ENCODE measurements at places on chromosomes 13 and 19.
A peak's percentile ranks its signal among the peaks of the same experiment; 100 is the strongest.

- DNase-seq: no peak
Observed at GRCh38 chr19:21402303-21402985, 5.5 kb downstream of the ZNF493 start.

DNA sequence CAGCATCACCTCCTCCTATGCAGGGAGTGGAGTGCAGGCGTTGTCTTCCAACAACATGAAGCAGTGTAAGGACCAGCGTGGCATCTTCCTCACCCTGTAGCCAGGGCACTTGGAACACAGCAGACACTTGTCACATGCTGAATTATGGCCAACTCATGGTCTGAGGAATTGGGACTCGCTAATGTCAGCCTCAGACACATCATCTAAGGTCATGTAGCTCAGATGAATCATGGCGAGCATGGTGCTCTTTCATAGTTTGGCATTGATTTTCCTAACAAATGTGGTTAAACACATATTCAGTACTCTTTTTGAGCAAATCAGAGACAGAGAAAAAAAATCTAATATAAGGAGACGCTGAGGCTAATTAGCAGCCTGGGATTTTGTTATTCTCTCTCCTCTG is 99.6 kb upstream of the SGCG start:
- DNase-seq: no peak

GRCh38 chr19:2986951-2987524 is 9.7 kb downstream of the TLE6 start:
- no peak for DNase-seq

DNA sequence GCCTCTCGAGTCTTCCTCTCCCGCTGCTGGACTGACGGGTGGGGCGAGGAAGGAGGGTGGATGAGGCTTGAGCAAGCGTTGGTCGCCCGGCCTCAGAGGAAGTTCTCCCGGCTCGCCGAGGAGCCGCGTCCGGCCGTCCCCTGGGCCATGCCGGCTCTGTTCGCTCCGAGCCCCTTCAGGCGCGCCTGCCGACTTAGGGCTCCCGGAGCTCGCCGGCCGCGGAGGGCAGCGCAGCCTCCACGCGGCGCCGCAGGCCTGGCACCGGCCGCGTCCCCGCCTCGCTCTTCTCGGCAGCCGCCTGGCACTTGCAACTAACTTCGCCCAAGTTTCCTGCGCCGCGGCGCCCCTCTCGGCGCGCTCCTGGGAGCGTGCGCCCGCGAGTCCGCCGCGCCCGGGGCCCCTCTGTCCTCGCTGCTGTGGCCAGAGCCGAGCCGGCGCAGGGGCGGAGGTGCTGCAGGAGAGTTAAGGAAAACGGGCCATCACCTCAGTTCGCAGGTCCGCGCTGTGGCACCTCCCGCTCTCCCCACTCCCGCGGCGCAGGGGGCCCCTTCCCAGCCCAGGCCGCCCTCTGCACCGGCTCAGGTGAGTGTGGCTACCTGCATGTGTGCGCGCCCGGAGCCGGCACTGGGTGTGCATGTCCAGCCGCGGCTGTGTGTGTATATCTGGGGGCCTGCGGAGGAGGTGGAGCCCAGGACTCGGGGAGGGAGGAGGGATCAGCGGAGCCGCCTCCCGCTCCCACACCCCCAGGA is 641 bp upstream of the SOX21 start:
- DNase-seq: no peak

GRCh38 chr13:73304442-73304841 is 245.6 kb downstream of the KLF5 start:
- no peak for DNase-seq

- DNase-seq: no peak
Observed at GRCh38 chr19:18883526-18884304, 12.2 kb downstream of the CERS1 start.

GRCh38 chr13:21636656-21637055 is 32.7 kb upstream of the MICU2 start:
- no peak for DNase-seq

DNA sequence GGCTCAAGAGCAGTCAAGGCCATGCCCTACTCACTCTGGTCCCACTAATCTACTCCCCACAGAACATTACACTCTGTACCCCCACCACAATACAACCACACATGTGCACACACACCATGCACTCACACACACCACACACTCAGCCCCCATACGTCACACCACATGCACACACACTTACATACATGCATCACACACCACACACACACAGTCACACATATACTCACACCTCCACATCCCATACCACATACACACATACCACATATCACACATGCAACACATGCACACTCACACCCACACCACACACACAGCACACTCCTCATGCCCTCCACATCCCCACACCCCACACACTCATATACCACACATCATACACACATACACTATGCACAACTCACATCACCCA is 67.6 kb downstream of the RASL11A start:
- no peak for DNase-seq

- no peak for DNase-seq
Observed at GRCh38 chr19:15251010-15251748, 18.9 kb upstream of the EPHX3 start.

- DNase-seq: no peak
Observed at GRCh38 chr13:24694907-24695306, 14.7 kb downstream of the ATP12A start.

DNA sequence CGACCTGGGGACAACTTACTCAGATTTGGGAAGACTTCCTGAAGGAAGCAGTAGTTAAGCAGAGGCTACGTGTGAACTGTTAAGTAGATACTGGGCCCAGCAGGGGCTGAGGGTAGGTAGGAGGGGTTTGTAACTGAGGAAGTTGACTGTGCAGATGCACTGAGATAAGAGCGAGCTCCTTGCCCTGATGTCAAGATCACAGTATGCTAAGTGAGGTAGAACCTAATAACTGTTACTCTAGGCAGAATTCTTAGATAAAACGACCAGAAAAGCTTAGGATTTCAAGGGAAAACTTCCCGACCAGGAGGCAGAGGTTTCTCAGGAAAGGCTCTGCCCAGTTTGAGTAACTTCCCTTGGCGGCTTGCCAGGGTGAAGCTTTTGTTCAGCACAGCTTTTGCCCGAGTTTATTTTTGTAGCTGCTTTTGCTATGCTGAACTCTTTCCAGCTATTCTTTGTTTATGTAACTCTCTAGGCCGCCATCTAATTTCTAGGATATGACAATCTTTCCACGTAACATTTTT is 632.1 kb downstream of the DIAPH3 start:
- peak; percentile 8 for DNase-seq

DNA sequence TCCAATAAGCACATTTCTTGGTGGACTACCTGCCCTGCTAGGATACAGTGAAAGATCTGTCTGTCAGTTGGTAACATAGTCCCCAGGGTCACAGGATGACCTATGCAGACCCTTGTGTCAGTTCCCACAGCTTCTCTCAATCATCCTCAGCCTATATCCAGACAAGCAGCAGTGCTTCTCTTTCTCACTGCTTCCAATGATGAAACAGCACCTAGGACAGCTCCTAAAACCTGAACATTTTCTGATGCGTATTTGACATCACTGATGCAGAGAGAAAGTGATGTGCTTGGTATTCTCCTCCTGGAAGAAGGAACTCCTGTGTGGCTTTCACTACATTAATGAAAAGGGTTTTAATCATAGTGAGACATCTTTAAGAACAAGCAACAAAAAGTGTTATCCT is 43.7 kb downstream of the ZNF557 start:
- no peak for DNase-seq

DNA sequence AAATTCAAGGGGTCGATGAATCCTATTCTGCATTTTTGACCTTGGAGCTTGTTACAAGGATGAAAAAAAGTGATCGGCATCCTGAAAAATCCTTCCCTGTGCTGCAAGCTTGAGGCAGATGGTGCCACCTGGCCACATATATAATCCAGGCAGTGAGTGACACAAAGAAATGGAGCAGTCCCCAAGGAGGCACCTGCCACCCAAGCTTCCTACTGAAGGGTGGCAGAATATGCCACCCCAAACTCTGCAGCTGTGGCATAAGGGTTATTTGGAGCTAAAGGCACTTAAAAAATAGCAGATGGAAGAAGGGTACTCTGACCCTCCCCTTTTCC is 15.4 kb downstream of the TMEM272 start:
- DNase-seq: no peak

DNA sequence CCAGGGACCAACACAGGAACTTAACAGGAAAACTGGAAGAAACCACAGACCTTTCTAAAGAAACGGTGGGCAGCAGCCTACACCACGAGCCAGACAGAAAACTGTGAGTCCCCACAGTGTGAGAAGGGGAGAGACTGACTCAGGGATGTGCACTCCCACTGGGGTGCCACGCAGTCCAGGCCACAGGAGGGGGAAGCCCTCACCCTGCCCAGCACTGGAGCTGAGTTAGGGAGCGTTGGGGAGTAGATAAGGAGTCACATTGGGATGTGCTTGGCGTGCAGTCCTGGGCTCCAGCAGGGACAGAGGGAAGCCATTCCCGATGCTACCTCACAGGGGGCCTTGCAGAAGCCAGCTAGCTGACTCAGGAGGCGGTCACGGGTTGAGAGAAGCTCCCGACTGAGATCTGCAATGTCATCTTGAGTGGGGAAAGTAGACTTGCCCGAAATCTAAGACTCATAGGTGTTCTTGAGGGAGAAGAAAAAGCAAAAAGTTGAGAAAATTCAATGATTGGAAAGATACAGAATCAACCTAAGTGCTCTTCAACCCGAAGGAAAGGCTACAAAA is 17.3 kb downstream of the SIGLEC8 start:
- DNase-seq: no peak

- no peak for DNase-seq
Observed at GRCh38 chr13:111514610-111515306, 194.3 kb downstream of the TEX29 start.

DNA sequence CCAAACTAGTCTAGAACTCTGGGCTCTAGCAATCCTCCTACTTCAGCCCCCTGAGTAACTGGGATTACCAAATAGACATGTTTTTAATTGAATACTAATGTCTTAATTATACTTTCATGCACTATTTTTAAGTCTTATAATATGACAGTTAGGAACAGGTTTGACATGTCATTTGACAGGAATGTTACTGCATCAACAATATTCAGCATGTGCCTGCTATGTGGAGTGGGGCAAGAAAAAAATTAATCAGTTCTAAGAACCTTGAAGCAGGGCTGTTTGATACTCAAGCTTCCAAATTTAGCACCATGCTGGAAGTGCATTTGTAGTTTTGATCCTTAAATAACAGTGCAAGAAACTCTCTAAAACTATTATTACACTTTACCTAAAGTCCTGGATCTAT is 265.3 kb downstream of the MZT1 start:
- DNase-seq: no peak

- no peak for DNase-seq
Observed at GRCh38 chr13:44764302-44764692, 188.2 kb upstream of the TSC22D1 start.

DNA sequence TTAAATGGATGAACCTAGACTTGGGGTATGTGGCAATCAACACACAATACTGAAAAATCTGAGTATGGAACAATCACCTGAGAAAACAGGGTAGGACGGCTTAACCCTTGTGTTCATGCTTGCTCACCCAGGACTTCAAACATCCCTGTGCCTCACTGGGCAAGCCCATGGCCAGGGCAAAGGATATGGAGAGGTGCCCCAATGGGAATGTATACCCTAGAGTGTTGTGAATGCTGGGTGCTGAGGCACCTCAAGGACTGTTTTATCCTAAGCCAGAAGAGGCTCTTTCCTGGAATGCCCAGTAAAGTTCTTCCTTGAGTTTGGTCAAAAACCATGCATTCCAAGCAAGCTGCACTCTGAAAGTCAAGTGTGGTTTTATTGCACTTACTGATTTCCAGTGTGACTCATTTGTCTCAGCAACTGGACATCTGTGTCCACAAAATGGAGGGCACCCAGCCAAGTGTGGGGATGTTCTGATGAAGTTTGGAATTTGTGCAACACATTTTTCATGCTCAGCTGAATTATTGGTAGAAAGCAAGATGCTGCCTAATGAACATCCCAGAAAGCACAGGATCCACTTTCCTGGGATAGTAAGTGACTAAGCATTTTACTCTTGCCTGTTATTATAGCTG is 531.3 kb downstream of the RFC3 start:
- DNase-seq: no peak

- DNase-seq: no peak
Observed at GRCh38 chr19:40589591-40590429, 11.4 kb upstream of the LTBP4 start.

GRCh38 chr19:53308339-53308811 is 25.2 kb upstream of the ZNF845 start:
- DNase-seq: no peak
